HuH-7.5 (cell line): ENCODE measurements at places on chromosomes 11 and 22.

GRCh38 chr11:70647188-70648166 lies 249.1 kb downstream of the CTTN start:
- no peak for DNase-seq

DNA sequence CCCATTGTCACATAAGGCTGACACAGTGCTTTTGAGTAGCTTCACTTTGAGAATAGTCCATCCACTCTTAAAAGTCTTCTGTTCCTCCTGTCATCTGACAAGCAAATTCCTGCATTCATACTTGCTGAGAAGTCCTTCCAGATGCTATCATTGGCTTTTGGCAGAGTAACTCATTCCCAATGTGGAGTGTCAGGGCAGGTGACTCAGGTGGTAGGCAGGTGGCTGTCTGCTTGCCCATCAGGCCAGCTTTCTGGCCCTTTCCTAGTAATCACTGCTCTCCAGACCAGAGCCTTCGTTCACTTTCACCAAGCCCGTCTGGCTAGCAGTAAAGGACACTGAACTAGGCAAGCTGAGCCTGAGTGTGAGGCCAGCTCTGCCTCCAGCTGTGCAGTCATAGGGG lies 162.5 kb upstream of the CCDC90B start:
- DNase-seq = no peak

- no peak for DNase-seq
These were observed 24.9 kb downstream of the EIF3F start for GRCh38 chr11:8011981-8012444.

DNA sequence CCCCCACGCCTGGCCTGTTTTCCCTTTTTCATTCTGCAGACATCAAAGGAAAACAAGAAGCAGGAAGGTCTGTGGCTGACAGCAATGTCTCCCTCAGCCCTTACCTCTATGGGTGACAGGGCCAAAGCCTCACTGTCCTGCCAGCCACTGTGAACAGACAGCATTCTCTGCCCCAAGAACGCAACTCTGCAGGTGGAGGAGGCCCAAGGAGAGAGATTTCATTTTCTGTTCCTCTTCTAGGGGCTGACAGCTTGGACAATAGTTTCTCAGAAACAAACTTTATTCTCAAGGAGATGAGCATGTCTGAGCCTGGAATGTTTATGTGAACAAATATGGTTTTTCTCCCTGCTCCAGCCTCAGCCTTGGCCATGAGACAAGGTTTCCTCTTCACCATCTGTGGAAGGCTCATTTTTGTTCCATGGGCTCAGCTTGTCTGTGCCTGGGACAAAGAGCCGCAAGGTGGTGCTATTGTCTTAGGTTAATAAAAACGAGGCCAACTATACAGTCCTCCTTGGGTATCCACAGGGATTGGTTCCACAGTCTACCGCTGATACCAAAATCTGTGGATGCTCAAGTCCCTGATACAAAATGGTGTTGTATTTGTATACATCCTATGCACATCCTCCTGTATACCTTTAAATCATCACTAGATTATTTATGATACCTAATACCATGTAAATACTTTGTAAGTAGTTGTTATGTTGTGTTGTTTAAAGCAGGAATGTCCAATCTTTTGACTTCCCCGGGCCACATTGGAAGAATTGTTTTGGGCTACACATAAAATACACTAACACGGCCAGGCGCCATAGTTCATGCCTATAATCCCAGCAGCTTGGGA lies 5.8 kb downstream of the PIWIL3 start:
- peak; percentile 61 for DNase-seq

DNA sequence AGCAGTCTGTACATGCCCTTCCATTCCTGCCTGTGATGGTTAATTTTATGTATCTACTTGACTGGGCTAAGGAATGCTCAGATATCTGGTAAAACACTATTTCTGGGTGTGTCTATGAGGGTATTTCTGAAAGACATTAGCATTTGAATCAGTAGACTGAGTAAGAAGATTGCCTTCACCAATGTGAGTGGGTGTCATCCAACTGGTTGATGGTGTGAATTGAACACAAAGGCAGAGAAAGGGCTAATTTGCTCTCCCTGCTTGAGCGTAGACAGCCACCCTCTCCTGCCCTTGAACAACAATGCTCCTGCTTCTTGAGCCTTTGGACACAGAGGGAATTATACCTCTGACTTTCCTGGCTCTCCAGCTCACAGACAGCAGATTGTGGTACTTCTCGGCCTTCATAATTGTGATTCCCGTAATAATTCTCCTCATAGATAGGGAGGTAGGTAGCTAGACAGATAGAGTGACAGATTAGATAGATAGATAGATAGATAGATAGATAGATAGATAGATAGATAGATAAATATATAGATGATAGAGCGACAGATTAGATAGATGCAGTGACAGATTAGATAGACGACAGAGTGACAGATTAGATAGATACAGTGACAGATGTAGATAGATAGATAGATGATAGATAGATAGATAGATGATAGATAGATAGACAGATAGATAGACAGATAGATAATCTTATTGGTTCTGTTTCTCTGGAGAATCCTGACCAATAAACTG lies 370.6 kb downstream of the CADM1 start:
- DNase-seq = no peak

DNA sequence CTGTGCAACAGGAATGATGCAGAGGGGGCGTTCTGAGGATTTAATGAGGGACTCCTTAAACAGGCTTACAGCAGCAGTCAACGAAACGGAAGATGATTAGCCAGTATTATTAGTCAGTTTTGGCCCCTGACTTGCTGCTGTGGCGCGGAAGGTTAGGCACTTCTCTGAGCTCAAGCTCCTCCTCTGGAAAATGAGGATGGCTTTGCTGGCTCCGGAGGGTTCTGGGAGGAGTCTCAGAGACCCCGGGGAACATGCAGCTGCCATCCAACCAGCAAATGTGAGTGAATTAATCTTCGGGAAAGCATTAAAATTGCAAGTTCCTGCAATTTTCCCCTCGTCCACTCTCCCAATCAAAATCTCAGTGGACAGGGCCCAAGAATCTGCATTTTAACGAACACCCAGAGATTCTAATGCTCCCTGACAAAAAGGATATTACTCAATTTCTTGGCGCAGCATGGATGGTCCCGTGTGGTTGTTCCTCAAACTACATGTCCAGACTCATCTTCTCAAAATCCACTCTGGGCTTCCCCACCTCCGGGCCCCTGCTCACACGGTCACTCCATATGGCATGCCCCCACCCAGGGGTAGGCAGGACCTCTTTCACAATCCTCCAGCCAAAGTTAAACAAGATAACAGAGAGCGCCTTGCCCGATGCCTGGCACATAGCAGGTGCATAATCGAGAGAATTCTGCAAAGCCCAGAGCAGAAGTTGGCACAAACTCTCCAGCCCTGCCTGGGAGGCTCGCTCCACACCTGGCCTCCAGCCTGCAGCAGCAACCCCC lies 6.4 kb downstream of the ELFN2 start:
- no peak for DNase-seq

DNA sequence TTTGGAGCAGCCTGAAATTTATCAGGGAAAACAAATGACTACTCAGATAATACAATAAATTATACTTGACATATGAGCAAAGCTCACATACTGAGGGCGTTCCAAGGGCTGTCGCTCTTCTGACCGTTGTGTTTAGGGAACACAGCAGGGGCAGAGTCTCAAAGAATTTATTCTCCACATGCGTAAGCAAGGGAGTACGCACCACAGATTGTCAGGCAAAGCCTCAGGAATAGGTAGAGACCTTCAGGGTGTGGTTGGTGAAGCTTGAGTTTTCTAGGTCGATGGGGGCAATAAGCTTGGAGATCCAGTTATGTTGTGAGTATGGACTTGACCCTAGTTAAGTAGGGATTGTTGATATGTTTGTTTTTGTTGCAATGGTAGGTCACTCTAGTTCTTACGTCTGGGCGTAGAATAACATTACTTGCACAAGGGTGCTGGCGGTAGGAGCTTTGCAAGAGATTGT lies 830 bp downstream of the ACAT1 start:
- DNase-seq = no peak

DNA sequence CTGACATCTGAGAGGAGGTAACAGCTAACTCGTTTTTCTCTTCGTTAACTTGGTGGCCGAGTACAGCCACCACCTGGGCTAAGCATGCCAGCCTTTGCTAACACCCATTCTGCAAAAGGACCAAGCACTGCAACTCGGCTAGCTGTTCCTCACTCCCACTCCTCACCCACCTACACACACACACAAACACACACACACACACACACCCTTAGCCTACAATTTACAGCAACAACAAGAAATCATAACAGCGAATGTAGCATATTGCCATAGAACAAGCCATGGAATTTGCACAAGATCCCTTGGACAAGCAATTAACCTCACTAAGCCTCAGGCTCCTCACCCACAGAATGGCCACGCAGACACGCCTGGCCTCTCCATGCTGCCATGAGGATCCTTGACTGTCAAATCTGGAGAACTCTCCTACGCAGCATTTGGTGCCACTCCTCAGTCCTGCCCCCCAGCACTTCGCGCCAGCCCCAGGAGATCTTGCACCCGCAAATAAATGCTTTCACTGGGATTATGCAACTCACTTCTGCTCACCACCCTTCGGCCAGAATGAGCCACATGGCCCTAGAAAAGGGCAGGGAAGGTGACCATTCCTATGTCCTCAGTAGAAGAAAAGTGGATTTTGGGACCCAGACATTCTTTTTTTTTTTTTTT lies 58.9 kb downstream of the LARGE1 start:
- no peak for DNase-seq

- DNase-seq = no peak
These were observed 140.3 kb upstream of the MTNR1B start for GRCh38 chr11:92829121-92829520.

DNA sequence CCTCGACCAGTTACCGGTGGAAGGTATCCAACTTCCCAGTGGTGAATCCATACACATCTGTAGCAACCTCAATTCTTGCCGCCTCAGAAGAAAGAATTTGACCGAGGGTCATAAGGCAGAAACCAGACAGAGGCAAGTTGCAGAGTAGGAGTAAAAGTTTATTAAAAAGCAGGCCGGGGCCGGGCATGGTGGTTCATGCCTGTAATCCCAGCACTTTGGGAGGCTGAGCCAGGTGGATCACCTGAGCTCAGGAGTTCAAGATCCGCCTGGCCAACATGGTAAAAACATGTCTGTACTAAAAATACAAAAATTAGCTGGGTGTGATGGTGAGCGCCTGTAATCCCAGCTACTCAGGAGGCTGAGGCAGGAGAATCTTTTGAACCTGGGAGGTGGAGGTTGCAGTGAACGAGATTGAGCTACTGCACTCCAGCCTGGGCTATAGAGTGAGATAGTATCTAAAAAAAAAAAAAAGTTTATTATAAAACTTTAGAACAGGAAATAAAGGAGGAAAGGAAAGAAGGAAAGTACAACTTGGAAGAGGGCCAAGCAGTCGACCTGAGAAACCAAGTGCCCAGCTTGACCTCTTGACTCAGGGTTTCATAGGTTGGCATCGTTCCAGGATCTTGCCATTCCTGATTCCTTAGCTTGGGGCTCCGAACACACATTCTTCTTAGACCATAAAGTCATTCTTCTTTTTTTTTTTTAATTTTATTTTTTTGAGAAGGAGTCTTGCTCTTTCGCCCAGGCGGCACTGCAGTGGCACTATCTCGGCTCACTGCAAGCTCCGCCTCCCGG lies 27.8 kb downstream of the RGL4 start:
- DNase-seq = no peak

GRCh38 chr11:111729071-111729830 lies 36.9 kb downstream of the PPP2R1B start:
- no peak for DNase-seq

GRCh38 chr11:78381865-78382264 lies 35.8 kb downstream of the GAB2 start:
- DNase-seq = no peak

DNA sequence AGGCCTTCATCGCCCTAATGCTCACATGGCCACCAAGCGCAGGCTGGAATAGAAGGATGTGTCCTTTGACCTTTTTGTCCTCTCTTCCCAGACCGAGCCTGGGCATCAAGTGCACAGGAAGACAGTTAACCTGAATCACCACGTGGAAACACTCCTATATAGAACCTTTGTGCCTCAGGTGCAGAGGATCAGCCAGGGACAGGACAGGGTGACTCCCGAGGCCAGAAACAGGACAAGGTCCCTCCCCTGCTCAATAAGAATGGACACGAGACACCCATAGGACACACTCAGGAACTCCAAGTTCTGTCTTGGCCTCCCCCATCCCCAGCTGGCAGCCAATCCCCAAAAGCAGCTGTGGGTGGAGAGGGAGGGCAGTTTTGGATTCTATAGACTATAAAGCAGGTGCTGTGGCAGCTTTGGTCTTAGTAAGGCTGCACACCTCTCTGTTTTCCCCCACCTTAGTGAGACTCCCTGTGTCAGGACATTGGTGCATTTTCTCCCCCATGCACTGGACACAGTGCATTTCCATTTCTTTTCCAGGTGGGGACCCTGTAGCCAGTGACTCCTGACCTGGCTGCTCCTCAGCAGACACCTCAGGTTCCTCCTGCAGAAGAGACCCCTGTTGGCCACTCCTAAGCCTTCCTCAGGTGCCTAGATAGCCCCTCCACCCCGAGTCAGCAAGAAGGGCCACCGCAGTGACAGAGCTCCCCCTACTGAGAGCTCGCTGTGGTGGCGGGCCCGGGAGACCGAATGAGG lies 43.6 kb upstream of the POU2AF1 start:
- DNase-seq = peak; percentile 43

- no peak for DNase-seq
These were observed at the start of gene LRFN4 for GRCh38 chr11:66856496-66857233. Gene LRFN4 (plus strand): TSS chr11:66857064. CDS start chr11:66857745, 681 bp downstream.

- no peak for DNase-seq
These were observed 31.6 kb downstream of the KIAA1671 start for GRCh38 chr22:24984122-24984521.
